Psoas muscle (tissue), 8 donors: ENCODE measurements at places on chromosomes 7 and 10.
A peak's percentile ranks its signal among the peaks of the same experiment; 100 is the strongest.

- peak; percentile 94 for DNase-seq
- peak overlapping the region; percentile 82 for H3K4me3 ChIP-seq
- H3K36me3 ChIP-seq, result peaks cover 4% of the 10 kb centered on the region
- no peaks in the 10 kb centered on the region for H3K27me3 ChIP-seq
These were observed 78.1 kb downstream of the ZFAND4 start for GRCh38 chr10:45594276-45595157.

DNA sequence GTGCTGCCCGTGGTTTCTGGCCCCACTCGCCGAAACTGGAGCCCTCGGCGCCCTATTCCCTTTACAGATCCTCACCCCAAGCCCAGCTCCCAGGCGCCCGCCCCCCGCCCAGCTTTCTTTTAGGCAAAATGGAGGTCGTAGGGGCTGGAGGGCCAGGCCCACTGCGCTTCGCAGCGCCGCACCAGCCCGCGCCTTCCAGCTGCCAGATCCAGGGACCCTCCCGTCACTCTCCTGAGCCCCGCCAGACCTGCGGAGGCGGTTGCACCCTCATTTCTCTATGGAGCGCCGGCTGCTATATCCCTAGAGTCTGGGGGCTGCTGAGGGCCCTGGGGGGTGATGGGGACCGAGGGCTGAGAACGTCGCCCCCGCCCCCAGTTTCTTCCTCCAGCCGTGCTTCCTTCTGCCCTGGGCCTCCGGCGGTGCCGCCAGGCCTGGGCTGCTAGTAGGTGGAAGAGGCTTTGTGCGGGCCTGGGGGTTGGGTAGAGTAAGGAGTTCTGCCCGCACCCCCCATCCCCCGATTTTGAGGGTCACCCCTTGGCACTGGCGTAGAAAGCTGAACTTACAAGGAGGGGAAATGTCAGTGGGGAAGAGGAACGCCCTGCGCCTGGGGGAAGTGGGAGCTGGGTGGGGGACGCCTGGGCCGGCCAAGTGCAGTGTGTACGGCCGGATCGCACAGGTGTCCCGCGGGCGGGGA, 1.0 kb downstream of the GNB2 start:
- H3K4me1 ChIP-seq, result no peaks in the 10 kb centered on the region
- DNase-seq, result no peak
- no peaks in the 10 kb centered on the region for H3K27me3 ChIP-seq
- peak overlapping the region; percentile 97 for H3K27ac ChIP-seq

DNA sequence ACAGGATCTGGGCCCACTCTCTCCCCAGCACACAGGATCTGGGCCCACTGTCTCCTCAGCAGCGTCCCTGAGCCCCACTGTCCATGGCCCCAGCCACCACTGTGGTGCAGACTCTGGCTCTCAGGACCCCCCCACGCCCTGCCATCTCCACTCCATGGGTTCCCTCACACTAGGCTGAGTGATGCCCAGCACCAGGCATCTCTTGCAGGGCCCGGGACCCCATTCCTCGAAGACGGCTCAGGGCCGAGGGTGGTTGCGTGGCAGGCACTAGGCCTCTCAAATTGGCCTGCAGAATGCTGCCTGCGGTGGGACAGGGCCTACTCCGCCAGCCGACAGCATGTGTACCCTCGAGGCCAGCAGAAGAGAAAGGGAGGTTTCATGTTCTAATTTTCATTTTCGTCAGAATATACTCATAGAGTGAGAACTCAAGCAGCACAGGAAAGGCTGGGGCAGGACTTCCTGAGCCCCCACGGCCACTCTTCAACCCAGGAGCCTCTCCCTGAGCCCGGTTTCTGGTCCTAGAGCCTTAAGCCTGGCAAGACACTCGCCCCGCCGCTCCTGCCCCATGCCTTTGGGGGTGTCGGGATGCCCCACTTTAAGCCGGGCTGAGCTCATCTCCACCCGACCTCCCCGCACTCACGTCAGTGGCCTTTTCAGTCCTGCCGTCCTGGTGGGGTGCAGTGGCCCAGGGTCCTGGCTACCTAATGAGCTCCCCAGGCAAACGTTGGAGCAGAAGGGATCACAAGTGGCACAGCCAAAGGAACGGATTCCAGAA, 44.0 kb downstream of the PWWP2B start:
- no peaks in the 10 kb centered on the region for H3K4me1 ChIP-seq
- no peaks in the 10 kb centered on the region for H3K27me3 ChIP-seq
- no peak overlapping the region for H3K4me3 ChIP-seq
- H3K27ac ChIP-seq, result no peak overlapping the region
- no peaks in the 10 kb centered on the region for H3K36me3 ChIP-seq

GRCh38 chr7:85204061-85204460, 17.2 kb upstream of the SEMA3D start:
- no peak overlapping the region for H3K27ac ChIP-seq
- H3K4me1 ChIP-seq, result no peaks in the 10 kb centered on the region
- H3K36me3 ChIP-seq, result no peaks in the 10 kb centered on the region
- no peak for DNase-seq
- no peaks in the 10 kb centered on the region for H3K27me3 ChIP-seq
- H3K4me3 ChIP-seq, result no peak overlapping the region
